ENCODE measurements at places on chromosomes 12 and 14.

- no peak for DNase-seq
These were observed 34.2 kb downstream of the PTPRB start for GRCh38 chr12:70603044-70603443.

DNA sequence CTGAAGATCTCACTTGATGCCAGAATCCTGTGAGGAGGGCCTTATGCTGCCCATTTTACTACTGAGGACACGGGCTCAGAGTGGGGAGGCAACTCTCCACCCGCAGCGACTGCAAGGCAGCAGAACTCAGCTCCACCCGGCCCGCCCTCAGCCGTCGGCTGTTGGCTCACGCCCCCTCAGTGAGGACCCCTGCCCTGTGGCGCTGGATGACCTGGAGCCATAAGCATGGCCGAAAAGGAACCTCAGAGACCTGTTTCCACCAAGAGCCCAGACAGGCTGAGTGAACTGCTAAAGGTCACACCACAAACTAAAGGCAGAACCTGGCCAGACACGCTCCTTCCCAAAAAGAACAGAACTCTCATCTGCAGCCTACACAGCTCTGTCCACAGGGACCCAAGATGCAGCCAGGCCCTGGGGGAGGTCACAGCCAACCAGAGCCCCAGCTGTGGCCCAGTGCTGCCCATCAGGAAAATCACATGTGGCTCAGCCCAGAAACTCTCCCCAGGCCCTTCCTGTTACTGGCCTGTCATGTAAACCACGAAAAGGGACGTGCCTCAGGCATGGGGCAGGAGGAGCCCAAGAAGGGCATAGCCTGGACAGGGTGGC lies 32.8 kb downstream of the CCNK start:
- no peak for DNase-seq

DNA sequence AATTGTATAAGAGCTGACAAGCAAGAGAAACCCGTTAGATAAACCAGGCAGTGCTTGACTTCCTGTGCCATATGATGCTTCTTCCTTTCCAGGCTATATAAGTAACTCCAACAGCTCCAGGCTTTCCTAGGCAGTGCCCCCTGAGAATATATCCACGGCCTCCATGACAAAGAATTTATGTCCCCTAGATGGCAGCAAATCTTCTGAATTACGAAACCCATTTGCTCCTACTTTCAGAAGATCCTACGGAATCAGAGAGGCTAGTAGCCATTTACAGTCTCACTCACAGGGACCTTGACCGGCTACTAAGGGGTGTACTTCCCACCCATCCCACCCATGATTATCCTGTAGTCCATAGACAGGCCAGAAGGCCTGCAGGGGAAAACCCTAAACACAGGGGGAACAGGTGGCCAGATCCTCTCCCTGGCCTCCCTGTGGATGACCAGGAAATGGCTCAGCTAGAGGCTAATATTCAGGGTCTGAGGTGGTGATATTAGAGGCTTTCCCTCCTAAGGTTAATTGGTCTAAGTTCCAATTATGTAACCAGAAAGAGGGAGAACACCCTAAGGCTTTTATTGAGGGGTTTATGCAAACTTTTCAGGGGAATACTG lies 77.2 kb upstream of the DCD start:
- DNase-seq: peak; percentile 17

DNA sequence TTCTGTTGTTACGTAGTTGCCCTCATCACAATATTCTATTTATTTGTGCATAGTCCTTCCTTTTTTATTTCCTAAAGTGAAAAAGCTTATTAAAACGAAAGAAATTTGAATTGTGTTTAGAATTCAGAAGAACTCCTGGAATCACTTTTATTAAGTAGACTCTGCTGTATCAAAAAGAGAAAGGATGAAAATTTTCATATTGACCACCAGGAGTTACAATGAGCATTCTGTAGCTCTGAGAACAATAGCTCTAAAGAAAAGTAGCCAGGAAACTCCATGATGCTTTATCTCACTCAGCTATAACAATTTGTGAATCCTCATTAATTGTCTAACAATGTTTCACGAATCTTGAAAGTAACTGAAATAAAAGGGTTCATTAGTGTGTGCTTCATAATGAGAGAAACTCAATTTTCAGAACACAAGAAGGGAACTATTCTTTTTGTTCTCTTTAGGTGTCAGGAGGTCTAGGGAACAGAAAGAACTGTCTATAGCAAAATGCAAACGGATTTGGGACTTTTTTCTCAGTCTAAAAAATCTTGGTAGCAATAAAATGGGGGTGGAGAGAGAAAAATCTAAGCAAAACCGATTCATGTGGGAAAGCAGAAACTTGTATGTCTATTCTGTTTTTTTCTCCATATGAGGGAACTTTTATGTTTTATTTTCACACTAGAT lies 19.3 kb downstream of the ASCL1 start:
- DNase-seq: no peak

DNA sequence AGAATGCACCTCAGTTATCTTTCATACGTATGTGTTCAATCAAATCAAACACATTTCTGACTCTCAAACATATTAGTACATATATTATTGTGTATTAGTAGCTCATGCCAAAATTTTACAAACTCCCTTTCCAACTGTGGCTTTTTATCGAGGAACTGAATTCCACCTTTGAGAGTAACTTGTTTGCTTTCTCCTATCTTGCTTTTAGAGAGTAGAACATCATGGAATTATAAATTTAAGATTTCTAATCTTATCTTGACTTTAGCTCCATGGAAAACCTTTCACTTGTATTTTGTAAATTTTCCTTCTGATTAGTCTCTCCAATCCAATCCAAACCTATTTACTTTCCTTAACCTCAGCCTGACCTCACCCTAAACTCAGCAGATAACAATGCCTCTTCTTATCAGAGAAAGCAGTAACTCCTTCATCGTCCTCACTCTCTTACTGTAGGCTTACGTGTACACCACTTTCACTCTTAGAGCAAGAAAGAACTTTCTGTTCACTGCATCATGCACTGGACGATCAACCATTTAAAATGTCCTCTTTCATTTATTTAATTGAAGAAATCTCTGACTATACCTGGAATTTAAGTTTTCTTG lies 164.5 kb downstream of the TMTC3 start:
- no peak for DNase-seq

DNA sequence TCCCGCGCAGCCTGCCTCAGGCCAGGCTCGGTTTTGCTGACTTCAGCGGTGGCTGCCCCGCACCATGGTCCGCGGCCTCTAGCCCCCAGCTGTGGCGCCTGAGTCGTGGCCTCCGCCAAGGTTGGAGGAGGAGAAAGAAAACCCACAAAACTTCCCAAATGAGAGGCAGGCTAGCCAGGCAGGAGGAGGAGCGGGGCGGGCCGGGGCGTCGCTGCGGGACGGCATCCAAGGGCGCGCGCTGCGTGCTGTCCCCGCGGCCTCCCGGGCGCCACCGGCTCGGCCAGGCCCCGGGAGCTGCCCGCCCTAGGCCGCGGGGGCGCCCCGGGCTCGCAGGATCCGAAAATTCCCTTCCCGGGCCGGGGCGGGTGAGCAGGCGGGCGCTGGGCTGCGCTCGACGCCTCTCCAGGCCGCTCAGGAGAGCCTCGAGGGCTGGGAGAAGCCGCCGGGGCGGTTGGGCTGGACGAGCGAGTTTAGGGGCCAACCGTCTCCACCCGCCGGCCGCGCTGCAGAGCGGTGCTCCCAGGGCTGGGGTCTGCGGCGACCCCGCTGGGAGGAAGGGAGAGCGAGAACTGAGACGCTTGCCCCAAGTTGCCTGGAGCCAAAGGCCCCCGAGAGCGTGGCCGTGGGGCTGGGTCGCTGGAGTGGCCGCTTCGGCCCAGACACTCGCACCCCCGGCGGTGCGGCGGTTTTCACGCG lies at the start of gene EFS:
Gene EFS (minus strand): TSS at position 137 of the 696 bp plus-strand sequence. CDS start 147 bp downstream, outside the sequence.
- no peak for DNase-seq

DNA sequence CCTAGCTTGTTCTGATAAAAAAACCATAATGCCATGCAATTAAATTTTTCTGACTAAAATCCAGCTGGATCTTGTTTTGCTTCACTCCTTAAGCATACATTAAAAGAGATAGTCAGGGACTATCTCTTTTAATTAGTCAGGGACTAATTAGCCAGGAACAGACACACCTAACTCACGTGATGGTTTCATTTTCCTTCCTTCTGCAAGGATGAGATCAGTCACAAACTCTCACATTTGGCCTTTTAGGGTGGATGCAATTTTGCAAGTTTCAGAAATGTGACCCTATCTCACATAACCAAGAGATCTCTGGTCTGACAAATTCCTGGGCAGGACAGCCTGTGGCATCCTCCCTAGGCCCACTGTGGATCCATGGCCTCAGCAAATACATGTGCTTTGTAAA lies 62.4 kb downstream of the SETD3 start:
- no peak for DNase-seq

- DNase-seq: no peak
These were observed 30.7 kb upstream of the STXBP6 start for GRCh38 chr14:25080682-25081081.

DNA sequence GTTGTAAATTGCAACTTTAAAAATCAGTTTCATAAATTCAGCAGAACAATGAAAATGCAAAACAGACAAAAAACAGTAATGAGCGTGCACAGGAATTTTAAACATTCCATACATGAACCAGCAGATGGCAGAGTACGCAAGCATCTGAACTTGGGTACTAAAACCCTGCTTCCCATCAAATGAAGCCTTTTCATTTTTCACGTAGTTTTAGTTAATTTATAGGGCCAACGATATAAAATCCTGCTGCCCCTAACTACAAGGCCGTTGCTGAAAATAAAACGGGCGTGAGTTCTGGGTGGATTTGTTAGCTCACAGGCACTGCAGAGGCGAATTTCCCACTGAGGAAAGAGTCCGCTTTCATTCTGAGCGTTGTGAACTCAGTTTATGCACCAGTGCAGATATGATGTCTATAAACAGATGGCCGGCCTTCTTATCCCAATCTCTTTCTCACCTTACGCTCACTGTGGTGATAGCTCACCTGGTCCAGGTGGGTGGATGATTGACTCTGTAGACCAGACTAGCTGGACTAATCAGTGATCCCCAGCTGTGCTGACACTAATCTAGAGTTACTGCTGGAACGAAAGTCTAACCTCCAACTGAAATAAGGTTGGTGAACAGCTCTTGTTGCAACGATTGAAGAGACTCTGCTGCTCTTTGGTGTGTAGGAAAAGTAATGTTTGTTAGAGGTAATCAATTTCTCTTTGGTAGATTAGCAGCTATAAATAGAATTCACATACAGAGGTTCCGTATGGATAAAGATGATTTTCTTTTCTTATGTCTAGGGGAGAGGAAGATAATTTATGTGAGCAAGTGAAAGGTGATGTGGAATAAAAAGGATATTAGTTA lies 89.2 kb downstream of the PDZRN4 start:
- peak; percentile 12 for DNase-seq

DNA sequence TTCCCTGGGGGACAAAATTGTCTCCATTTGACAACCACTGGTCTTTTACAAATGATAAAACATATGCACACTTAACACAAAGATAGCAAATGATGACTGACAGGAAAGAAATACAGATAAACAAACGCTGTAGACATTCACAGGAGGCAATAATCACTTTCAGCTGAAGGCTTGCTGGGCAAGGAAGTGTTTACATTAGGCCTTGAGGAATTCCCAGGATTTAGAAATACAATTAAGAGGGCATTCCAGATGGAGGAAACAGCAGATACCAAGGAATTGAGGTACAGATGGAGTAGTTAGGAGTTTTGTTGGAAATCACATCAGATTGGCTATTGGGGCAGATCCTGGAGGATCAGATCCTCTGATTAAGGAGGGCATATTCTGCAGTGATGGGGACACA lies 93.9 kb downstream of the DYRK2 start:
- no peak for DNase-seq

- no peak for DNase-seq
These were observed 63.3 kb downstream of the IGF1 start for GRCh38 chr12:102417055-102417454.

- DNase-seq: no peak
These were observed 160.1 kb downstream of the EPS8 start for GRCh38 chr12:15629108-15629507.

DNA sequence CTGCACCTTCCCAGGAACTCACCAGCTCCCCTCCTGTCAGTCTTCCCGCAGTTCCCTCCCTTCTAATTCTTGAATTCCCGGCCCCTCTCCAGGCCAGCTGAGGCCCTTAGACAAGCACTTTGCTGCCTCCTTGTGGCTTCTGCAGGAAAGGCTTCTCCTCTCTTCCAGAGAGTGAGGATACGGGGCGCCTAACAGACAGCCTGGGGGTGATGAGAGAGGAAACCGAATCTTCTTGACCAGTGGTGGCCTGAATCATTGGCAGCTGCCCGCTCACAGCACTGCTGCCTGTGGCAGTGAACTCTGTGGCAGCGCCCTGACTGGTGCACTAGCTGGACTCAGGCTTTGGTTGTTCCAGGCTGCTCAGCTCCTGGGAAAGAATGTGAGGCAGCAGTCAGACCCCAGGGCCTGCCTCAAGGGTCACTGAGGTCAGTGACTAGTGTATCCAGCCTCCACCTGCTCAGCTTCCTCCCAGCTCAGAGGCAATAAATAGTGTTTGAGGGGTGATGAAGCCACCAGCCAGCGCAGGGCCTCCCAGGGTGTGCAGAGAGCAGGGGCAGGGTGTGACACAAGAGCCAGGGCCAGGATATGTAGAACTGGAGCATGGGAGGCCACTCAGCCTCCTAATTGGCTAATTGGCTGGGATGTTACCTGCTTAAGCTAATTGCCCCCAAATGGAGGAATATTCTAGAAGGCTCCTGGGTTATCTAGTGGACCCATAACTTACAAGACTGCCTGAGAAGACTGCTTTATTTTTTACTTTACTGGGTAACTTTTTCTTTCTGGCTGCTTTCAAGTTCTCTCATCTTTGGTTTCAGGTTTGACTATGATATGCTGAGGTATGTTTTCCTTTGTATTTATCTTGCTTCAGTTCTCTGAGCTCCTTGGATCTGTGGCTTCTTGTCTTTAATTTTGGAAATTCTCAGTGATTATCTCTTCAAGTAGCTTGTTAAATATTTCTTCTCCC lies 12.9 kb upstream of the MCRS1 start:
- DNase-seq: peak; percentile 59

DNA sequence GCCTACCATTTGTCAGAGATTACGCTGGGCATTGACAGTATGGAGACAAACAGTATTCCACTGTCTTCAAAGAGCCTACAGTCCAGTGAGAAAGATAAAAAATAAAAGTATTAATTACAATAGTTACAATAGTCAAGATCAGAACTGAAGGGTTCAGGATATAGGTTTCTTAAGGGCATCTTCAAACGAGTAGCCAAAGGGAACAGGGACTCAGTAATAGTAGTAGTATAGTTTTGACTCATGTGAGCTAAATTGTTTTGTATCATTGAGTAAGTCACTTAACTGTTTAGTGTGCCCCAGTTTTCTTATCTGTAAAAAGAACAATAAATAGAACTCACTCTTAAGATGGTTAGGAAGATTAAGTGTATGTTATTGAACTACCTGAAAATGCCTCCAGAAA lies 123.6 kb downstream of the METTL25 start:
- no peak for DNase-seq
